ENCODE measurements at places on chromosomes 6 and 20. TPM values are rescaled to one million over a fixed set of nuclear protein-coding genes. Genes with fewer than 3 reads are reported as not detected.
A peak's percentile ranks its signal among the peaks of the same experiment; 100 is the strongest.

Gene RSPO3
- 1.6 TPM for total RNA-seq

Gene PTCRA
- not detected for total RNA-seq

GRCh38 chr6:9360881-9361280, 925.5 kb upstream of the SLC35B3 start:
- no peak for DNase-seq

Gene SNAP25
- 19.3 TPM for total RNA-seq

DNA sequence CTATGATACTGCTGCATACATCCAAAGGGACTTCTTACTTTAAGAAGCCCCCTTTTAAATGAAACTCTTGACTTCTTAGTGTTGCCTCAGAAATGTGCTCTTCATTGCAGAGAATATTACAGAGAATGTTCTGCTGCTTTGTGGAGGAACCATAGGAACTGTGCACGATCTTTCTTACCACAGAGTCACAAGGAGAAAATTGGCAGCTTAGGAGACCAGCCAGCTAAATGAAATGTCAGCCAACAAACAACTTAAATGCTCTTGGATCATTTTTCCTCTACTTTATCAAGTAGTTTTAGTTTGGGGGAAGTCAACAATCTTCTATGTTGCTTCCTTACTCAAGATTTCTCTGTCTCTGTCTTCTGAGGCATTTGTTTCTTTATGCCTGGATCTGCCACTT, 125.9 kb upstream of the MLIP start:
- DNase-seq, result no peak

DNA sequence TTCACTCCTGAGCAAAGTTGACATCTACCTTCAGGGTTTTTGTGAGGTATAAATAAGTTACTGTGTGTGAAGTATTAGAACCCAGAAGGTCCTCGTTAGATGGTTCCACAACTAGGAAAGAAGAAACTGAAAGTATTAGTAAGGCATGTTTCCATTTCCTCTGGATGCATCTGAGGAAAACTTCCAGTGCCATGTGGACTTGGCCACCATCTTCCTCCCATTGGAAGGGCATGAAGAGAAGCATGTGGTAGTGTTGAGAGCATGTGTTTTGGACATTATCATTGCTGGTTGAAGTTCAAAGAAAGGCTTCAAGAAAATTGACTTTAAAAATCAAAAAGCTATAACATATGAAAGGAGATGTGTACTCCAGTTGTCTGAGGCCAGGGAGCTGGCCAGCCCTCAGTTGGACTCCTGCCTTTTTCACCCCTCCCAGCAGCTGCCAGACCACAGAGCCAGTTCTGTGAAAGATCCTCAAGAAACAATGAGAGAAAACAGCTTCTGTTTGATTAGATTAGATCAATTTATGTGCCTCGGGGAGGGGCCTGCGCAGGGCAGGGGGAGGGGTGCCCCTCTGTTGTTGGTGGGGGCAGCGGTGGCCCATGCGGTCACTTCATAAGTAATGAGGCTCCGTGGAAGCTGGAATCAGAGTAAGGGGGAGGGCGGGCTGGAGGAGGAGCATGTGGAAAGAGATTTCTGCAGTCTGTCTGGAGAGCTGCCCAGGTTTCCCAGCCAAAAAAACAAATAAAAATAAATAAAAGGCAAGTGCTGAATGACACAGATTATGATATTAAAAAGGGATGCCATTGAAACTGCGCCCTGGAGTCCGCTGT, 154.0 kb downstream of the JARID2 start:
- DNase-seq, result peak; percentile 91

- no peak for DNase-seq
These were observed 108.4 kb downstream of the RTN4IP1 start for GRCh38 chr6:106520711-106521401.

- DNase-seq, result no peak
These were observed 237.9 kb upstream of the SOX4 start for GRCh38 chr6:21355638-21356037.

DNA sequence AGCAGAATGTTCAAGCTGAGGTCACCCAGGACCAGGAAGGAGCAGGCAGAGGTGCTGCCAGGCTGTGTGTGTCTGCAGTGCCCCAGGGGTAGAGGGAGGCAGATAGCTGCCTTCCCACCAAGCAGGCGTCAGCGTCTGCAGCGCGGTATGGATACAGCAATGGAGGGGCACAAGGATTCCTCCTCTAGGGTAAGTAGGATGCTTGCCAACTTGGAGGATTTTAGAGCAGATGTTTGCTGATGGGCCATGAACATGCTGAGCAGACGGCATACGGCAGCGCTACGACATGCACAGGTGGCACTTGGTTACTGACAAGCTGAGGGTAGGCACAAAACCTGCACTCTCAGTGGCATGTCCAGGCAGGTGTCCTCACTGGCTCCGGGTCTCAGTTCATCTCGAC, 48.1 kb downstream of the PSMG4 start:
- DNase-seq, result peak; percentile 50

DNA sequence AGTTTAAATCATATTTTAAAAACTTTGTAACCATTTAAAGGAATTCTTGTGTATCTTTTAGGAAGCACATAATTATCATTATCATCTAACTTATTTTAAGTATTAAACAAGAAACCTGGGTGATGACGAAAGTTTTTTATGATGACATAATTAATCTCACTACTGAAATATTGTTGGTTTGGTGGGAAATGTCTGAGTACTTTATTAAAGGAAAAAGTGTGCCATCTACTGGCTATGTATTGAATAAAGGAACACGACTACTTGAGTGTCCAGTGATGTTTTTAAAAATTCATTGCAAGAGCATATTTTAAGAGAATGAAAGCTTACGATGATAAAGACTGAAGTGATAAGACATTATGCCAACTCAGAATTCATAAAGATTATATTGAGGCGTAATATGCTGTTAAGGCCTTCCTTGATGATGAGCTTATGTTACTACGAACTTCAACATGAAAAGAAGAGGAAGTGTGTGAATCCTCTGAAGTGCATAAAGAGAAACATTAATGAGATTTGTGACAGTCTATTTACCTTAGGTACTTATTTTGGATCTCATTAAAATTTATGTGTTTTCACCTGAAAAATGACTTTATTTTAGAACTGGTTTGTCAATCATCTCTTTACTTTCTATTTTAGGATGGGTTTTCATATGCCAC, 12.0 kb upstream of the TRMT11 start:
- DNase-seq, result no peak

DNA sequence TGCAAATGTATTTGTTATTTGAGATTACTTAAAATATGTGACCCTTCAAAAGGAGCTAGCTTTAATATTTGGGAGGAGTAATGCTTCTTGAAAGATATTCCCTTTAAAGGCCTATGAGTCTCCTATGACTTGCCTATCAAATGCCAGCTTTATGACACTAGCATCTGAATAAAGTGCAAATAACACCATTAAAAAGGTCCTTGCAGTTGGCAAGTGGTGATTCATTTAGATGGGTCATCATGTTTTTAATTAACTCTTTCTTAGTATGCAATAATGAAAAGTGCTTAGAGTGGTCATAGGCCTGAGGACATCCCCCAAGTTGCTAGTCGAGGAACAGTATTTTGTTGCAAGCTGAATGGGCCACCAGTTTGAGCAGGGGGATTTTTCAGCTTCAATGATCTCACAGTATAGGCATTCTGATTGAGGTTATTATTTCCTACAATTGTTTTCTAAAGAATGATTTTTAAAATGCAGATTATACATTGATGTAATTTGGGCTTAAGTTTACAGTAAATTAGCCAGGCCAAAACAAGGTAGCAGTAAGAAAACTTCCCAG, 3.7 kb upstream of the CD2AP start:
- DNase-seq, result no peak

GRCh38 chr6:3341467-3341866, 82.7 kb downstream of the PSMG4 start:
- peak; percentile 74 for DNase-seq

GRCh38 chr6:105483492-105483891, 80.6 kb upstream of the PREP start:
- DNase-seq, result no peak

DNA sequence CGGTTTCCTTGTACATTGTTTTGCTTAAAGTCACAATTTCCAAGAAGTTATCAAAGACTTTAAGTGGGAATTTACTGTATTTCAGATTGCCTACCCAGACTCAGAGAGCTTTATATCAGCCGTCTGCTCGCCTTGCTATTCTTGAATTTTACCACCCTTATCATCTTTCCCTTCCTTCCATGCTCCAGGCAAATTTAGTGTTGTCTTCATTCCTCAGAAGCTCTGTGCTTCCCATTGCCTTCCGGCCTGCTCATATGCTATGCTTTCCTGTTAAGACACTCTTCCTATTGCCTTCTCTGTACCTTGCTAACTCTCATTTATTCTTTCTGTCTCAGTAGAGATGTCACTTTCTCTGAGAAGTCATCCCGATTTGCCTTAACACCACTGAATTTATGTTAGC, 52.1 kb downstream of the CD2AP start:
- no peak for DNase-seq

All from sigmoid colon (tissue), 7 donors.